Aorta (tissue), 5 donors: ENCODE measurements at places on chromosomes 16 and 17. TPM values are rescaled to one million over a fixed set of nuclear protein-coding genes. Genes with fewer than 3 reads are reported as not detected.

GPRC5C gene
- 43.6 TPM for total RNA-seq

DNA sequence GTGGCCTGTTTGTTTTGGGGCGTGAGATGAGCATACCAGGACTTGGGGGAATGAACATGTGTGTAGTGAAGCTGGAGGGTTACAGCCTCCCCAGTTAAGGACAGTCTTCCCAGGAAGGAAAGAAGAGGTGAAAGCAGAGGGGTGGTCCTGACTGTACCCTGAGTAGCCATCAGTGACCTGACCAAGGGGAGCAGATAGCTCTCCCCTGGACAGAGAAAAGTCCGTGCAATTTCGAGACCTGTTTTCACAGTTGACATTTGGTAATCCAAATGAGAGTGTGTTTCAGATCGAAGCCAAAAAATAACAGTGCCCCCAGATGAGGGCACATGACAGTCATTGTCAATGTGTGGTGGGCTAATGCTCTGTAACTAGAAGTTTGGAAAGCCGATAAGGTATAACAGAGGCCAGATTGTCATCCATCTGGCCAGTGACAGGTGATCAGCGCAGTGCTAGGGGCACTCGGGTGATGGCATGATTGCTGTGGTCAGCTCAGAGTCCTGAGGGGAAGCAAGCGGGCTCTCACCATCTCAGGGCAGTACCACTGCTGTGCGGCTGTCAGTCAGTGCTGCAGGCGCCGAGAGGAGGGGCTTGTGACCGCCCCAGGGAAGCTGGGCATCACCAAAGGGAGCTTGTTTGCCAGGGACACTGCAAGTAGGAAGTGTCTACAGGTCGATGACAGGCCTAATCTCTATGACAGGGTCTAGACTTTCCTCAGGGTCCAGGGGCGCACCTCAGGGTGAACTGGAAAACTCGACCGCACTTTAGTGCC lies 1.1 kb upstream of the NME2 start:
- H3K4me1 ChIP-seq: no peaks in the 10 kb centered on the region
- H3K27ac ChIP-seq: peak overlapping the region; percentile 66
- H3K36me3 ChIP-seq: no peaks in the 10 kb centered on the region
- H3K4me3 ChIP-seq: no peak overlapping the region

B4GALNT2 gene
- total RNA-seq: 0.15 TPM

CES1 gene
- total RNA-seq: 37.3 TPM

FBXO39 gene
- 2.0 TPM for total RNA-seq

GRCh38 chr17:43330876-43331639 lies 67.7 kb upstream of the ARL4D start:
- H3K27ac ChIP-seq: no peak overlapping the region
- H3K27me3 ChIP-seq: no peaks in the 10 kb centered on the region
- no peak overlapping the region for H3K4me3 ChIP-seq
- DNase-seq: no peak
- H3K4me1 ChIP-seq: no peaks in the 10 kb centered on the region

WSB1 gene
- 355 TPM for total RNA-seq

- H3K27me3 ChIP-seq: no peaks in the 10 kb centered on the region
- no peak overlapping the region for H3K27ac ChIP-seq
- no peaks in the 10 kb centered on the region for H3K4me1 ChIP-seq
- no peak overlapping the region for H3K4me3 ChIP-seq
- H3K36me3 ChIP-seq: no peaks in the 10 kb centered on the region
- no peak for DNase-seq
These were observed 77.4 kb downstream of the RMI2 start for GRCh38 chr16:11422381-11423314.

- H3K4me1 ChIP-seq: no peaks in the 10 kb centered on the region
- no peaks in the 10 kb centered on the region for H3K27me3 ChIP-seq
These were observed at the start of gene MT1H for GRCh38 chr16:56669005-56669839. MT1H (plus strand) TSS chr16:56669814; CDS start chr16:56669885, 71 bp downstream.

RNU2-1 gene
- total RNA-seq: 5,422 TPM

IL17C gene
- total RNA-seq: not detected

DNA sequence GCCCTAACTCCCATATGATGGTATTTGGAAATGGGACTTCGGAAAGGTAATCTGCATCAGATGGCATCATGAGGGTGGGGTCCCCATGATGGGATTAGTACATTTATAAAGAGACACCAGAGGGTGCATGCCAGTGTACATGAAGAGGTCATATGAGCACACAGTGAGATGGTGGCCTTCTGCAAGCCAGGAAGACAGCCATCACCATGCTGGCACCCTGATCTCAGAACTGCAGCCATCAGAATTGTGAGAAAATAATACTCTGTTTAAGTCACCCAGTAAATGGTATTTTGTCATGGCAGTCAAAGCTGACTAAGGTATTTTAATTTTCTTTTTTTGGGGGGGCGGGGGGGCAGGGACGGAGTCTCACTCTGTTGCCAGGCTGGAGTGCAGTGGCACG lies 47.1 kb upstream of the ABCA10 start:
- H3K27ac ChIP-seq: no peak overlapping the region
- no peaks in the 10 kb centered on the region for H3K36me3 ChIP-seq
- DNase-seq: no peak
- H3K27me3 ChIP-seq: no peaks in the 10 kb centered on the region

GRCh38 chr17:81537343-81537855 lies 9.2 kb downstream of the FSCN2 start:
- H3K36me3 ChIP-seq: peaks cover 7% of the 10 kb centered on the region
- no peaks in the 10 kb centered on the region for H3K27me3 ChIP-seq
- no peak overlapping the region for H3K4me3 ChIP-seq
- no peak overlapping the region for H3K27ac ChIP-seq
- DNase-seq: no peak

GRCh38 chr16:49484936-49485335 lies 111.3 kb downstream of the C16orf78 start:
- H3K27ac ChIP-seq: no peak overlapping the region
- H3K27me3 ChIP-seq: no peaks in the 10 kb centered on the region
- H3K4me1 ChIP-seq: no peaks in the 10 kb centered on the region

GRCh38 chr17:74851612-74852236 lies 8.0 kb downstream of the GRIN2C start:
- H3K36me3 ChIP-seq: no peaks in the 10 kb centered on the region
- no peaks in the 10 kb centered on the region for H3K27me3 ChIP-seq
- H3K4me1 ChIP-seq: no peaks in the 10 kb centered on the region
- no peak for DNase-seq

HIGD1B gene
- 0.58 TPM for total RNA-seq

PRR15L gene
- total RNA-seq: not detected

DNA sequence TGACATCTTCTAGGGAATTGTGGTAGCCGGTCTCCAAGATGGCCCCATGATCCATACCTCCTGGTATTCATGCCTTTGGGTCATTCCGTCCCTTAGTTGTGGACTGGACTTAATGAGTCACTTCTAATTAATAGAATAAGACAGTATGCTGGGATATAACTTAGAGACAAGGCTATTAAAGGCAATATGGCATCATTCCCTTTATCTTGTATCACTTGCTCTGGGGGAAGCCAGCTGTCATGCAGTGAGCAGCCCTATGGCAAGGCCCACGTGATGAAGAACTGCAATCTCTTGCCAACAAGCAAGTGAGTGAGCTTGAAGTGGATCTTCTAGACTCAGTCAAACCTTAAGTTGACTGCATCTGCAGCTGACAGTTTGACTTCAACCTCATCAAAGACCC lies 97.8 kb upstream of the MED13 start:
- H3K4me1 ChIP-seq: no peaks in the 10 kb centered on the region
- DNase-seq: no peak
- H3K27me3 ChIP-seq: no peaks in the 10 kb centered on the region
- H3K4me3 ChIP-seq: no peak overlapping the region
- H3K36me3 ChIP-seq: no peaks in the 10 kb centered on the region
- no peak overlapping the region for H3K27ac ChIP-seq

HMOX2 gene
- 25.1 TPM for total RNA-seq

DNA sequence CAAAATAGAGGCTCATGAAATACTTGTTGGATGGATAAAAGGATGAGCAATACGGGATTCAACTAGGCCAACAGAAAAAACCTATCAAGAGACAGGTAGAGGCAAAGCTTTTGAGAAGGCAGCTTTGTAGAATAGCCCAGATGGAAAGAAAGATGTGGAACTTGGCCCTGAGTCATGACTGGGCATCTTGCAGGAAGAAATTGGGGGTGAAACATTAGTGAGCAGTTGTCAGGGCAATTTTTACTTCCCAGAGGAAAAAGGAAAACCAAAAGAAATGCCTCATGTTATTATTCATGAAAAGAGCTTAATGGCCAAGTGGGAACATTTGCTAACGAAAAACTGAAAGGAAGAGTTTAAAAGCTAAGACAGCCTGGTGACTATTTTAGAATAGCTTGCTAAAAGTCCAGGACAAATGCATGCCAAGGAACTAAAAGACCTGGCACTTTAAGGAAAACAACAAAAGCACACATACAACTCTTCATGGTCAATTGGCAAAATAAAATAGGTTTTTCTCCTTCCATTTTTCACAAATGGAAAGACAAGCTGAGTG lies 180.1 kb downstream of the HS3ST3A1 start:
- H3K27ac ChIP-seq: no peak overlapping the region
- no peak for DNase-seq
- no peak overlapping the region for H3K4me3 ChIP-seq
- H3K4me1 ChIP-seq: no peaks in the 10 kb centered on the region

AATK gene
- 14.2 TPM for total RNA-seq

DNA sequence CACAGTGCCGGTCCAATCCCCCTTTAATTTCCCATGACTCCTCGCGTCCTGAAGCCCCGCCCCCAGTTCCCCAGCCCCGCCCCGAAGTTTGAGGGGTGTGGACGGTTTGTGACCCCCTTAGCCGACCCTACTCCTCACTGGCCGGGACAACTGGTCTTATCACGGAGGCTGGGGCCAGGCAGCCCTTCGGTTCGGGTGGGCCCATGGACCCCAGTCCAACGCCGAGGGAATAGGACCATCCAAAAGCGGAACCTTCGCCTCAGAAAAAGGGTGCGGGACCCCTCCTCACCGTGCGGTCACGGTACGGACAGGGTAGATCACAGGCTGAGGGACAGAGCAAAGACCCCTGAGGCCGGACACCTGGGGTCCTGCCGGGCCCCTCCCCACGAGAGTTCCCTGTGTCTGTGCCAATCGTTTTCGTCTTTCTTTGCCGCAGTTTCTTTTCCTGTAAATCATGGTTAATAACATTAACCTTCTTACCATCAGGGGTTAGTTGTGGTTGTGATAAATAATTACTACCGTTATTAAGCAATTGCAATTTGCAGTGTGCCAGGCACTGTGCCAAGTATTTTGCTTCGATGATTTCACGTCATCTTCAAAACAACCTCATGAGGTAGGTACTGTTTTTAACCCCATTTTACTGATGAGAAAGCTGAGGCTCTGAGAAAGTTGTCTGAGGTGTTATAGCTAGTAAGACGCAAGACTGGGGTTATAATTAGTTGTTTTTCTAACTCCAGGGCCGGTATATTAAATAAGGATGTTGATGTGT lies 543 bp downstream of the TMUB2 start:
- no peaks in the 10 kb centered on the region for H3K36me3 ChIP-seq
- no peaks in the 10 kb centered on the region for H3K27me3 ChIP-seq
- H3K4me3 ChIP-seq: peak overlapping the region; percentile 89
- H3K4me1 ChIP-seq: no peaks in the 10 kb centered on the region
- no peak for DNase-seq
- H3K27ac ChIP-seq: peak overlapping the region; percentile 92

TBC1D3K gene
- not detected for total RNA-seq

GRCh38 chr16:69741519-69741918 lies 13.2 kb downstream of the NOB1 start:
- no peak overlapping the region for H3K27ac ChIP-seq
- H3K4me3 ChIP-seq: no peak overlapping the region
- H3K27me3 ChIP-seq: no peaks in the 10 kb centered on the region

- DNase-seq: no peak
- no peaks in the 10 kb centered on the region for H3K27me3 ChIP-seq
- no peak overlapping the region for H3K4me3 ChIP-seq
- no peaks in the 10 kb centered on the region for H3K36me3 ChIP-seq
- no peaks in the 10 kb centered on the region for H3K4me1 ChIP-seq
These were observed 52.0 kb downstream of the MRM3 start for GRCh38 chr17:834136-834535.

SRL gene
- 3.2 TPM for total RNA-seq

CAPNS2 gene
- total RNA-seq: 0.45 TPM
